Stimulated activated CD4-positive, alpha-beta T cell treated with anti-CD3 and anti-CD28 coated beads, Interleukin-4, amount 100 ng/mL, for 1 hour (primary cell): ENCODE measurements at places on chromosomes 16 and 17.

DNA sequence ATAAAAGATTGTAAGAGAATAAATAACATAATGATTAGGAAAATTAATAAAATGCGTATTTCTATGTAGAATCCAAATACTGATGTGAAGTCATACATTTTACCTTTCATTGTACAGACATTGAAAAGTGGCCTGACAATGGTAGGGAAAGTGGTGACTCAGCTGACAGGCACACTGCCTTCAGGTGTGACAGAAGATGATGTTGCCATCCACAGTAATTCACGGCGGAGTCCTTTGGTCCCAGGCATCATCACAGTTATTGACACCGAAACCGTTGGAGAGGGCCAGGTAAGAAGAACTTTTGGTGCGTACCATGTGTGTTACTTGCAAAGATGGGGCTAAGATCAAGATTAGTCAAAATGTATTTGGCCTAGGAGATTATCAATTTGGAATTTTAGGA, 232.8 kb downstream of the BCAS3 start:
- DNase-seq: no peak

DNA sequence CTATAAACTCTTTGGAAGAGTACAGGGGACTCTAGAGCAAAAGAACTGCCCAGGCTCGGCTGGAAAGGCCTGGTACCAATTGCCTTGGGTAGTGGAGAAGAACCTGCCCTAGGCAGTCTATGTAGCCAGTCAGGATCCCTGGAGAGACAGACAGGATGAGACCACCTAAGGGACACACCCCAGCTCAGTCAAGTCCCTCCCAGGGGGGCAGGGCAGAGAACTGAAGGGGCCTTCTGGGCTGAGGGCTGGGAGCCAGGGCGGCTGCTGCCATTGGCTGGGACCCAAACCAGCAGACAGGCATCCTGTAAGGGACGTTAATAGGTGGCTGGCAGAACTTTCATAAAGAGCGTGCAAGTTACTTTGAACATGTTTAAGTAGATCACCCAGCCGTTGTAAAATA, 12.8 kb upstream of the SLC38A8 start:
- no peak for DNase-seq

GRCh38 chr16:25158401-25158800, 46.9 kb downstream of the LCMT1 start:
- no peak for DNase-seq

- no peak for DNase-seq
Measured at GRCh38 chr17:44768505-44769142, 9.8 kb downstream of the ADAM11 start.

DNA sequence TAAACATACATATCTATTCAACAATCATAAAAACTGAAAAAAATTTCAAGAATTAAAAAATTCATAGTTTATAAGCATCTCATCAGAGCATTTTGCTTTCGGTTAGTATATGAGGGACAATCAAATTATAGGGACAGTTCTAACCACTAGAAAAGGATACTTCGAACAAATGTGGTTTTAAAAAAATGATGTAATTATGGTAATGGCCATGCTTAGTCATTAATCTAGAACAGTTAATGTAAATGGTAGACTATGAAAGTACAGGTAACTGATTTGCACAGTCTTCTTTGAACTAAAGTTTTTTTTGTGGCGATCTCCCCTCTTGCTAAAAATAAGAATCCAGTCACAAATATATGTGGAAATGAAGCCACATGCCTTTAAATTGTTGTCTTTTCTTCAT, 63.5 kb upstream of the PHOSPHO1 start:
- no peak for DNase-seq

GRCh38 chr17:42178817-42179216, 2.1 kb downstream of the KCNH4 start:
- DNase-seq: no peak

DNA sequence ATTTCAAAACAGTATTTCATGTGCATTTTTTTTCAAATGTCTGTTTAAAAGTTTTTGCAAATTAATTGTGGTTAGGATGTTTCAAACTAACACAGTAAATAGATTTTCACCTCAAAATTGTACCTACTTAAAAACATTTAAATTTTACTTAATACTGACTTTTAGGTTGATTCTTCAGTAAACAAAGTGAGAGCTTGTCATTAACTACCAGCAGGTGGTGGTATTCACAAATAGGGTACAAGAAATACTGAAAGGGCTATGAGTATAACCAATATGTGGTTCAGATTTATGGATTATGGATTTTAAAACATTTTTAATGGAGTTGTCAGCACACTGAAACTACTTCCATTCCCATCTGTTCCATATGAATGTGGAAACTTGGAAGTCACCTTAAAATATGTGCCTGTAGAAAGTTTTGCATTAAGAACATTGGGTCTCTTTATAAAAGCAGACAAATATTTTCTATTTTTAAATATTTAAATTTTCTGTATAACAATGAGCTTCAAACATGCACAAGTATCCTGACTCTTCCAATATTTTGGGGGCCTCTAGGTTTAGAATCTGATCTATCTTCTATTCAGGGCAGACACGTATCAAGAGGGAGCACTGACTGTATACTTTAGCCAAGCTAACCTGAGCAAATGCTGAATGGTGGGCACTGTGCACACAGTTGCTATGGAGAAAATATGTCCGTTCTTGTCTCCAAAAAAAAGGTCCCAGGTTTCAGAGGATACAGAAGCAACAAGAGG, 155.6 kb downstream of the SNX11 start:
- no peak for DNase-seq

DNA sequence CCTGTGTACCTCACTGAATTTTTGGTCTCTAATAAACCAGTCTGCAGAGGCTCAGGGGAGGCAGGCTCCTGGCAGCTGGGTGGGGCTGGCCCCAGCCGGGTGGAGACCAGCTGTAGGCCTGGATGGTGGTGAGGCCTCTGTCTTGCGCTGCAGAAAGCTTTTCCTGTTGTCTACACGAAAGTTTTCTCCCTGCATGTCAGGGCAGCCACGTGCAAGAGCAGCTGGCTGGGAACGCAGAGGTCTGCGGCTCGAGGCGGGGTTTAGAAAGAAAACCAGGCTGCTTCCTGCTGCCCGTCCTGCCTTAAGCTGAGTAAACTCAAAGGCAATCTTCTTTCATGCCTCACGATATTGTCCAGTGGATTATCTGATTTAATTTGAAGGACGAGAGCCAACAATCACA, 2.4 kb downstream of the SERPINF1 start:
- peak; percentile 24 for DNase-seq

DNA sequence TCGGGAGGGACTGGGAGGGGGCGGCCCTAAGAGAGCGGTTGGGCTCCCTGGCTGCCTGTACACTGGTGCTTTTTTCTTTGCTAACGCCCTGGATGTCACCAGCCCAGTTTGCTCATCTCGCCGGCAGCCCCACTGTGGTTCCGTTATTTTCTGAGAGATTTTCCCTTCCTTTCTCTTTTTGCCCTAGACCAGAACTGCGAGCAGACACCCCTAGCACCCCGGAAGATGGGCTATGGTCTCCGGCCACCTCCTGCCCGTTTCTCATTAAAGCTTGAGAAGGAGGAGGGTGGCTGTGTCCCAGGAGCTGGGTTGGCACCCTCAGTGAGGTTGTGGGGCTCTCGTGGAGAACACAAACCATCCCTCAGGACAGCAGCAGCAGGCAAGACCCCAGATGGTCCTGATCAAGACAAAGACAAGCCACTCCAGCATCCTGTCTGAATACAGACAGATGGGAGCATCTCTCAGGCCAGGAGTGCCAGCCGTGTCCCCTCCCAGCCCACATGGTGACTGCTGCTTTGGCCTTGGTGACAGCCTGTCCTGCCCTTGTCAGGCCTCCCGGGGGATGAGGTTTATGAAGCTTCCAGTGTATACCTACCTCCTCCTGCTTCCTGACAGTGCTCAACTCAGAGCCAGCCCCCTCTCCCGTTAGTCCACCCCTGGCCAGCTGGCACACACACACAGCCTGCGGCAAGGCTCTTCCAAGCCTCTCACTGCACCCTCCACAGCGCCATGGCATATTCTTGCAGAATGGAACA, 77.2 kb downstream of the KCNJ12 start:
- no peak for DNase-seq

GRCh38 chr17:19391432-19391831, 4.4 kb upstream of the MFAP4 start:
- DNase-seq: no peak

DNA sequence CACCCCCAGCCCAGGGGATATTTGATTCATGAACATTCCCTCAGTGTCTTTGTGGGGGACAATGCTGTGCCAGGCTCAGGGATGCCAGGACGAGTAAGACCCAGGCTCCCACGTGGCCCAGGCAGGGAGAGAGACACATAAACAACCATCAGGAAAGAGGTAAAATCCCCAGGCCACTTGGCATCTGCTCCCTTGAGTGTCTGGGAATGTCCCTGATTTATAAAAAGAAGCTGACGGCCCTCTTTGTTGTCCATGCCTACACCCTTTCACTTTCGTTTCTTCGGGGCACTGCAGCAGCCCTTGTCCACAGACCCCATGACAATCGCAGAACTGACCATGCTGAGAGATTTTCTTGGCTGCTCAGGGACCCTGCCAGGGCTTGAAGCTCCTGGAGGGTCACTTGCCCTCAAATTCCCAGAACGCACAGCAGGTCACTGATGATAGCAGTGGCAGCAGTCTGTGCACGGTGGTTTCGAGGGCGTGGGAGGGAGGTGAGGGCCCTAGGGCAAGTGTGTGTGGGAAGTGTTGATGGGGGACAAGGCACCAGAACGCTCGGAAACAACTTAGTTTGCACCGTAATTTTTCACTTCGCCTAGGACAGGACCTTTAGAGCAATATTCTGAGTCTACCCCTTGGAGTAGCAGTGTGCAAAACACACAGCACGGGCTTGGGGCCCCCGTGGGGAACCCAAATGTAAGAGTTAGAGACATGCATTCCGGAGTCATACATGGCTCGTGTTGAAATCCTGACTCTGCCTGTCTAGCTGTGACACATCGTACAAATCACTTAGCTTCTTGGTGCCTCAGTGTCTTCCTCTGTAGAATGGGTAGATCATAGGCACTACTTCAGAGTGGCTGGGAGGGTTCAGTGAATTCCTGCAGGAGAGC, 4.7 kb downstream of the NOD2 start:
- DNase-seq: peak; percentile 64

DNA sequence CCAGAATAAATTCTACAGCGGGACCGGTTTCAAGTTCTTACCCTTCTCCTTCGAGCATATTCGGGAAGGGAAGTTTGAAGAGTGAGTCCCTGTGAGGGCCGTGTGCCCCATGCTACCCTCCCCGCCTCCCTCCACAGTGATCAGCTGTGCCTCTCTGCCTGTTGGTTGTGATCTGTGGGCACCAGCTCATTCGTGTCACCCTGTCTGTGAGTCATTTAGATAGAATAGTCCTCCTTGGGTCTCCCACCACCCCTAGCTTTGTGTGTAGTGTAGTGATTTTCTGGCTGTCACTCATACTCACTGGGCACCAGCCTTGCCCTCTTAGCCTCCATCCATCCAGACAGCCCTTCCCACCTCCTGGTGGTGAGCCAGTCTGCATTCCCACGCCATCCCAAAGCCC, 15.0 kb upstream of the NAGLU start:
- no peak for DNase-seq

DNA sequence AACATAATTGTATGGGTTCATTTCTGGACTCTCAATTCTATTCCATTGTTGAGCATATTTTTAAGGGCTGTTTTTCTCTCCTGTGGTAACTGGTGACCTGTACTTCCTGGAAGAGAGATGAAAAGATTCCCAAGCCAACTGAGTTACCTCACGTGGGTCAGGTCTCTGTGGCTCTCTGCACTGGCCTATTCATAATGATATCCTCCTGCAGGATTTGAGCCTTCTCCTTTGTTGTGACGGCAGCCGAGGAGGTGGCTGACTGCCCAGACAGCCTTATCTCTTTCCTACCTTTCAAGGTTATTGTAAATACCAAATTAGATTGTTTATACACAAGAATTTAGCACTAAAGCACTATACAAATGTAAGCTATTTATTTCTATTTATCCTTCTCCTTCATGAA, 2.7 kb upstream of the ACE start:
- no peak for DNase-seq

GRCh38 chr16:68436581-68436980, 11.7 kb downstream of the SMPD3 start:
- no peak for DNase-seq

DNA sequence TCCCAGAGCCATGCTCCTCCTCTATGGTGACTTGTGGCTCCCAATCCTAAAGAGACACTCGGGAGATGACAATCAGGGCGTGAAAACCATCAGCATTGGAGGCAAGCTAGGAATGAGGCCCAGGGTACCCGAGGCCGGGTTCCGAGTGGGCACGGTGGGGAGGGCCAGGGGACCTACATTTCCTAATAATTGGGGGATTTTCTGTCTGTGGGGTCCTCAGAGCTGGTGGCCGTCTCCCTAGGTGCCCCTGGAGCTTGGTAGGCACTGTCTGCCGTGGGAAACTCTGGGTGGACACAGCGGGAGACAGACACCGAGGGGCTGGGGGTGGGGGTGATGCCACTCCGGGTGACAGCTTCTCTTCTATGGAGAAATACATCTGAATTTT, 312.5 kb upstream of the TNRC6C start:
- DNase-seq: no peak

- no peak for DNase-seq
Measured at GRCh38 chr17:75553295-75554110, 28.0 kb downstream of the LLGL2 start.

DNA sequence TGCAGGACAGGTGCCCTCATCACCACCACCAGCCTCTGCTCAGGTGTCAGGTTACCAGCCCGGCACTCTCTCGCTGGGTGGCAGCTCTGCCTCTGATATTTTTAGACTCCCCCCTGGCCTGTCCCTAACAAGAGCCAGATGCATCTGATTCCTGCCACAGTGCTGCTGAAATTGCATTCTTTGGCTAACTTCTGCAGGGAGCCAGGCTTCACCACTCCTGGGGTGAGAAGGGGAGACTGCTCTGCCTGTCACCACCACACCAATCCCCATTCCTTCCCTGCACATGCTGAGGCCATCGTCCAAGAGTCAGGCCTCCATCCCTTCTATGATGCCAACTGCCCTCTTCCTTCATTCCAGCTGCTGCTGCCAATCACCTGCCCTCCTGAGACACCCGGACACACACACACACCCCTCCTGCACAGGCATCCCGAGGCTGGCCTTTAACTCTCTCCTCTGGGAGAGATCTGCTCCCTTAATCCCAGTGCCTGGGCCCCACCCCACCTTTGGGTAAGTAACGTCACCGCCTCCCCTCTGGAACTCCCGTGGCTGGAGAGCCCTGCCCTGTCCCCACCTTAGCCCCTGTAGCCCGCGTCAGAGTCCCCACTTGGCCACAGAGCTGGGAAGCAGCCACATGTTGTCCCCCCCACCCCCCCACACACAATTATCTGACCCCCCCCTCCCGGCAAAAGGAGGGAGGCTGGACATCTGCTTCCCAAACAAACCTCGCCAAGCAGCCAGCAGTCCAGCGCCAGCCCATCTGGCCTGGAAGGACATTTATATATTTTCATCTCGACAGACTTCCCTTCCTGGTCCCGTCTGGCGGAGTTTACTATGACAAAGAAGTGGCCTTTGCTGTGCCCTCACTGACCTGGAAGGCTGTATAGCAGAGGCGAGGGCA, 2.8 kb downstream of the EMP2 start:
- no peak for DNase-seq
